ENCODE measurements at places on chromosomes 11 and 22. TPM values are rescaled to one million over a fixed set of nuclear protein-coding genes. Genes with fewer than 3 reads are reported as not detected.

The CD6 gene
- 279 TPM for total RNA-seq

The KRTAP5-9 gene
- 0.27 TPM for total RNA-seq

The MS4A6E gene
- not detected for total RNA-seq

The PATE4 gene
- not detected for total RNA-seq

The YPEL1 gene
- total RNA-seq, result 1.6 TPM

The ZNHIT2 gene
- 9.7 TPM for total RNA-seq

The KRTAP5-8 gene
- not detected for total RNA-seq

The MUC2 gene
- total RNA-seq, result not detected

The LGR4 gene
- total RNA-seq, result 0.67 TPM

The MS4A8 gene
- total RNA-seq, result not detected

The CASP5 gene
- total RNA-seq, result not detected

The OLFML1 gene
- total RNA-seq, result not detected

GRCh38 chr11:19419808-19420207 is 179.1 kb upstream of the E2F8 start:
- no peaks in the 10 kb centered on the region for H3K4me1 ChIP-seq
- H3K27me3 ChIP-seq, result peaks cover 6% of the 10 kb centered on the region
- H3K36me3 ChIP-seq, result no peaks in the 10 kb centered on the region
- no peak overlapping the region for H3K27ac ChIP-seq

- H3K27me3 ChIP-seq, result peaks cover 3% of the 10 kb centered on the region
- no peak for DNase-seq
- no peak overlapping the region for H3K4me3 ChIP-seq
- no peak overlapping the region for H3K27ac ChIP-seq
These were observed 19.9 kb upstream of the EMSY start for GRCh38 chr11:76424891-76425290.

DNA sequence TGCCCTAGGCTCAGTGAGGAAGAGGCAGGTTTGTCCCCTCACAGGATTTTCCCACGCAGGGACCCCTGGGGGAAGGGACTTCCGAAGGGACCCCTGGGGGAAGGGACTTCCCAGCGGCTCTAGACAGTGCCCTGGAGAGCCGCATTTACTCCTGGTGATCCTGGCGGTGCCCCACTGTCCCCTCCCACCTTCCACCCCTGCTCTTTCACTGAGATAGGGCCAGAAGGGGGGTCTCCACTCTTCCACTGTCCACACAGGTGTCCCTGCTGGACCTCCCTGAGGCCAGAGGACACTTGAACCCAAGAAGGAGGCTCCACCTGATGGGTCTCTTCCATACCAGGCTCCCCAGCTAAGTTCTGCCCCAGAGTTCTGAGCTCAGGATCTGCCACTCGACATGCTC is 1333.9 kb downstream of the BRD1 start:
- no peak for DNase-seq
- no peak overlapping the region for H3K27ac ChIP-seq
- H3K27me3 ChIP-seq, result peaks cover 43% of the 10 kb centered on the region
- no peaks in the 10 kb centered on the region for H3K4me1 ChIP-seq

DNA sequence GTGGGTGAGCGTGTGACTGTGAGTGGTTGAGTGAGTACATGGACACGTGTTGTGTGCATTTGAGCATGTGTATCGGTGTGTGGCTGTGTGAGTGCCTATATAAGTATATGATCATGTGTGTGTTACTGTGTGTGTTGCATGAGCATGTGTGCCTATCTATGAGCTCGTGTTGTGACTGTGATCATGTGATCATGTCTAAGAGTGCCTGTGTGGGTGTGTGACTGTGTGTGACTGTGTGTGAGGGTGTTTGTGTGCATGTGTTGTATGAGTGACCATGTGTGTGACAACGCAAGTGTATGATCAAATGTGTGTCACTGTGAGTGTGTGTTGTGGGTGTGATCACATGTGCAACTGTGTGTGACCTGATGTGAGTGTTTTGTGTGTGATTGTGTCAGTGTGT is 88.8 kb downstream of the UBASH3B start:
- H3K4me1 ChIP-seq, result peaks cover 18% of the 10 kb centered on the region
- no peak overlapping the region for H3K27ac ChIP-seq
- no peak overlapping the region for H3K4me3 ChIP-seq
- DNase-seq, result no peak

GRCh38 chr22:49962012-49962750 is 1.6 kb downstream of the PIM3 start:
- peak overlapping the region; percentile 96 for H3K27ac ChIP-seq
- peaks cover 28% of the 10 kb centered on the region for H3K4me1 ChIP-seq
- peak overlapping the region; percentile 92 for H3K4me3 ChIP-seq

DNA sequence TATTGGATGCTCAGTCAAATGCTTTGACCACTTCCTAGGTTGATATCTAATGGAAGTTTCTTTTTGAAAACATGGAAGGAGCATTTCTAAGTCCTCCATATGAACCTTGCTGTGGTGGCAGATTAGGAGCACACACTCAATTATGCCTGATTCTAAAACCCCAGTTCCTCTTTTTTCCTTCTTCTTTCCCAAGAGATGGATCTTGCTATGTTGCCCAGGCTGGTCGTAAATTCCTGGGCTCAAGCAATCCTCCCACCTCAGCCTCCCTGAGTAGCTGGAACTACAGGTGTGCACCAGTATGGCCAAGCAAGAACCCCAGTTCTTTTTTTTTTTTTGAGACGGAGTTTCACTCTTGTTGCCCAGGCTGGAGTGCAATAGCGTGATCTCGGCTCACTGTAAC is 3.0 kb downstream of the LYVE1 start:
- DNase-seq, result no peak
- H3K27me3 ChIP-seq, result no peaks in the 10 kb centered on the region

DNA sequence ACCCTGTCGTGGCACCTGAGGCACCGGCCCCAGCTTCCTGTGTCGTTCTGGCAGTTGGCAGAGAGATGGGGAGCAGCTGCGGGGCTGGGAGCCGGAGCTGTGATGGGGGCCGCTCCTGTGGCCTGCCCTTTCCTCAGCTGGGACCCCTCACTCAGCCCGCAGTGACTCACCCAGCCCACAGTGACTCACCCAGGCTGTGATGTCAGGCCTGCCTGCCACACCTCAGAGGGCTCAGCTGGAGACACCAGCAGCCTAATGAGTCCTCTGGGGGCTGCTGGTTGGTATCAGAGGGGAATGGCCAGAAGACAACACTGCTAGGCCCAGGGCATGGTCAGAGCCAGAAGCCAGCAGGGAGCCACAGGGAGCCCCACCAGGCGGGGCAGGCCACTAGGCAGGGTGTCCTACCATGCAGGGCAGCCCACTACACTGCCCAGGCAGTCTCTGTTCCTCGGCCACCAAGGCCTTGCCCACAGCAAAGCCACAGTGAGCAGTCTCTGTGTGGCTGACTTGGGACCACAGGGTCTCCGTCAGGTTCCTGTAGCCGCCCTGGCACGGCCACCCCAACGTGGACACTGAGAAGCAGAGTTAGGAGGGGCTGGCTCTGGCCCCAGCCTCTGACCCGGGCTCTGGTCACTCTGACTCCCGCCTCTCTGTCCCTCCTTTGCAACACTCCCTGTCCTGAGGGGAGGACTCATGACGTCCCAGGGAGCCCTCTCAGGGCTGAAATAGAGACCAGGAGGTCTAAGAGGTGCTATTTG is 4.2 kb upstream of the FXYD2 start:
- no peak overlapping the region for H3K4me3 ChIP-seq
- peaks cover 45% of the 10 kb centered on the region for H3K4me1 ChIP-seq
- H3K27ac ChIP-seq, result peak overlapping the region; percentile 28
- no peaks in the 10 kb centered on the region for H3K27me3 ChIP-seq

DNA sequence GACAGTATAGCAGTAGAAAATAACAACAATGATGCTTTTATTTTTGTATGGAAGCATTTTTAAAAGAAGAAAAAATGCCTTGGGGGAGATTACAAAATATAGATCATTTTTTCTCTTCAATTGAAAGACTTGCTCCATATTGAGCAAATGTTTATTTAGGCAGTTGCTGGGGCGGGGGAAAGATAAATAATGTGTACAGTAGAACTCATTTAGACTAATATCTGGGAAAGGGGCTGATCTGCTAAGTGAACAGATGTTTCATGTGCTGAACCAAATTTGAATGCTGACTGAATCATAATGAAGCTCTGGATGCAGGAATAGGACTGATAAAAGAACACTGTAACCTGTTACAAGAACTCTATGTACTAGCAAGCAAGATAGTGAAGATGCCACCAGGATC is 457.1 kb upstream of the TENM4 start:
- H3K36me3 ChIP-seq, result no peaks in the 10 kb centered on the region
- no peak overlapping the region for H3K27ac ChIP-seq
- no peaks in the 10 kb centered on the region for H3K4me1 ChIP-seq
- no peaks in the 10 kb centered on the region for H3K27me3 ChIP-seq
- no peak overlapping the region for H3K4me3 ChIP-seq

GRCh38 chr22:37566903-37567798 is 6.9 kb downstream of the CDC42EP1 start:
- peaks cover 27% of the 10 kb centered on the region for H3K4me1 ChIP-seq
- no peaks in the 10 kb centered on the region for H3K36me3 ChIP-seq
- peak overlapping the region; percentile 81 for H3K27ac ChIP-seq

DNA sequence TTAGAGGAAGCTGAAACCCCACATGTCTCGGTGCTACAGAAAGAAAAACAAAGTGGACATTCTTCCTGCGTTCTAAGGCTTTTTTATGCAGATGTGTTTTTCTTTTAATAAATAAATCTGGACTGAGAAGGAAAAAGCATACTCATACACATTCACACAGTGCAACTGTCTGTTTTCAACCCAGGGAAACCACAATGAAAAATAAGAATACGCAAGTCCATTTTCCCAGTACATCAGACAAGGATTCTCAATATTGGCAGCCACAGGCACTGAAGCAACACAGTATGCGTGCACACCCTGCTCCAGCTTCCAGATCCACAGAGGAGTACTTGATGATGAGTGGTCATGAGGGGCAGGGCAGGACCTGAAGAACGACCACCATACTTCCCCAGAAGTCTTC is 86.9 kb downstream of the ETS1 start:
- peaks cover 77% of the 10 kb centered on the region for H3K36me3 ChIP-seq
- no peaks in the 10 kb centered on the region for H3K27me3 ChIP-seq
- H3K27ac ChIP-seq, result peak overlapping the region; percentile 96
- DNase-seq, result no peak

DNA sequence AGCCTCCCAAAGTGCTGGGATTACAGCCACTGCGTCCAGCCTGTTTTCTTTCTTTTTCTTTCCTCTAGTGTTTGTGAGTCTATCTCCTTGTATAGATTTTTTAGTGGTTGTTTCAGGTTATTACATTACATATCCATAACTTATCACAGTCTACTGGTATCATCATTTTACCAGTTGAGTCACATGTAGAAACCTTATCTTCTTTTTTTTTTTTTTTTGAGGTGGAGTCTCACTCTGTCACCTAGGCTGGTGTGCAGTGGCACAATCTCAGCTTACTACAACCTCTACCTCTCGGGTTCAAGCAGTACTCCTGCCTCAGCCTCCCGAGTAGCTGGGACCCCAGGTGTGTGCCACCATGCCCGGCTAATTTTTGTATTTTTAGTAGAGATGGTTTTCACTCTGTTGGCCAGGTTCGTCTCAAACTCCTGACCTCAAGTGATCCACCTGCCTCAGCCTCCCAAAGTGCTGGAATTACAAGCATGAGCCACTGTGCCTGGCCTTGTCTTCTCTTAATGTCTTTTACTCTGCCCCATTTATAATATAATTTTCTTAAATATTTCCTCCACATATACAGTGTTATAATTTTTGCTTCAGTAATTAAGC is 11.0 kb downstream of the CDC45 start:
- no peak overlapping the region for H3K4me3 ChIP-seq
- DNase-seq, result no peak
- H3K4me1 ChIP-seq, result peaks cover 30% of the 10 kb centered on the region
- no peak overlapping the region for H3K27ac ChIP-seq
- peaks cover 56% of the 10 kb centered on the region for H3K36me3 ChIP-seq
- H3K27me3 ChIP-seq, result no peaks in the 10 kb centered on the region

GRCh38 chr11:125299061-125299615 is 134.6 kb downstream of the PKNOX2 start:
- H3K27ac ChIP-seq, result no peak overlapping the region
- DNase-seq, result no peak
- no peak overlapping the region for H3K4me3 ChIP-seq
- no peaks in the 10 kb centered on the region for H3K36me3 ChIP-seq

GRCh38 chr11:117663821-117664220 is 133.2 kb downstream of the DSCAML1 start:
- no peak overlapping the region for H3K27ac ChIP-seq
- no peak for DNase-seq
- H3K4me3 ChIP-seq, result no peak overlapping the region

DNA sequence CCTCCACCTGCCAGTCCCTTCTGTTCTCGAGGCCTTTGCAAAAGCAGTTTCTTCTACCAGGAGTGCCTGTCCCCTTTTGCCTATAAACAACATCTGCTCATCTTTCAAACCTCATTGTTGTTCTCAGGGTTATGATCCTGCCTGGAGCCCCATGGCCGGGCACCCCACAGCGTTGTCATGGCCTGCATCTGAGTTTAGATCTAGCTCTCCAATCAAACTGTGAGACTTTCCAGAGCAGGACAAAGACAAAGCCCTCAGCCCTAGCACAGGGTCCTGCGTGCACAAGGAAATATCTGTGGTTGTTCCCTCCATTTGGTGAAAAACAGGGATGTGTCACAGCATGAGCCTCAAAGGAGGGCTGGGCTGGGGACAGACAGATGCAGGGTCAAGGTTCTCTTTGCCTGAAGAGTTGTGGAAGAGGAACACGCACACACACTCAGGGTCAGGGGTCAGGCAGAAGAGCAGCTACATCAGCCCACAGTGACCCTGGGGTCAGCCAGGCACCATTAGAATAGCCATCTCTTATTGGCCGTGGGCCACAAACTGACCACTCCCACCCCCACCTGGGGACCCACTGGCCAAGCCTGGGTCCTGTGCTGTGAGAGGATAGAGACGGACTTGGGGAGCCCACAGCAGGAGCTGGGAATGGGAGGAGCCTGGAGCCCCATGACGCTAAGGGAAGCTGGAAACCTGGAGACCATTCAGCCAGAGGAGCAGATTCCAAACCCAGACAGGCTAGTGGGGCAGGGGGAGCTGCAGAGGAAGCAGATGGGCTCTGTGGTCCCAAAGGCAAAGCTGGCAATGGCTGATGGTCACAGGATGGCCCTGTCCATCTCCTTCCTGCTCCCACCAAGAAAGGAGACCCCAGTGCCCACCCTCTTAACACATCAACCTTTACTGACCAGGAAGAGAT is 99.4 kb downstream of the PDE2A start:
- peak; percentile 2 for DNase-seq
- H3K4me3 ChIP-seq, result no peak overlapping the region
- H3K4me1 ChIP-seq, result peaks cover 8% of the 10 kb centered on the region
- H3K27me3 ChIP-seq, result peaks cover 9% of the 10 kb centered on the region
- no peak overlapping the region for H3K27ac ChIP-seq
- H3K36me3 ChIP-seq, result no peaks in the 10 kb centered on the region

- H3K4me3 ChIP-seq, result no peak overlapping the region
- peak overlapping the region; percentile 50 for H3K27ac ChIP-seq
- peaks cover 30% of the 10 kb centered on the region for H3K4me1 ChIP-seq
- no peak for DNase-seq
- peaks cover 2% of the 10 kb centered on the region for H3K36me3 ChIP-seq
These were observed 34.9 kb downstream of the GRAMD4 start for GRCh38 chr22:46654927-46655595.

- H3K36me3 ChIP-seq, result no peaks in the 10 kb centered on the region
- H3K4me3 ChIP-seq, result no peak overlapping the region
- no peaks in the 10 kb centered on the region for H3K4me1 ChIP-seq
- DNase-seq, result no peak
- H3K27me3 ChIP-seq, result no peaks in the 10 kb centered on the region
- no peak overlapping the region for H3K27ac ChIP-seq
These were observed 154.1 kb downstream of the CTTN start for GRCh38 chr11:70552167-70553150.

GRCh38 chr11:12531681-12532080 is 142.5 kb upstream of the TEAD1 start:
- H3K4me3 ChIP-seq, result no peak overlapping the region
- H3K36me3 ChIP-seq, result no peaks in the 10 kb centered on the region
- H3K27me3 ChIP-seq, result peaks cover 8% of the 10 kb centered on the region
- no peak for DNase-seq
- H3K27ac ChIP-seq, result no peak overlapping the region
- H3K4me1 ChIP-seq, result no peaks in the 10 kb centered on the region
